RPMI8226 (cell line): ENCODE measurements at places on chromosomes 2 and 18.

- no peak for DNase-seq
Observed at GRCh38 chr2:144211826-144212225, 308.1 kb downstream of the ZEB2 start.

- no peak for DNase-seq
Observed at GRCh38 chr2:154447727-154448418, 250.6 kb upstream of the KCNJ3 start.

- DNase-seq: no peak
Observed at GRCh38 chr18:52130624-52131301, 209.2 kb upstream of the DCC start.

DNA sequence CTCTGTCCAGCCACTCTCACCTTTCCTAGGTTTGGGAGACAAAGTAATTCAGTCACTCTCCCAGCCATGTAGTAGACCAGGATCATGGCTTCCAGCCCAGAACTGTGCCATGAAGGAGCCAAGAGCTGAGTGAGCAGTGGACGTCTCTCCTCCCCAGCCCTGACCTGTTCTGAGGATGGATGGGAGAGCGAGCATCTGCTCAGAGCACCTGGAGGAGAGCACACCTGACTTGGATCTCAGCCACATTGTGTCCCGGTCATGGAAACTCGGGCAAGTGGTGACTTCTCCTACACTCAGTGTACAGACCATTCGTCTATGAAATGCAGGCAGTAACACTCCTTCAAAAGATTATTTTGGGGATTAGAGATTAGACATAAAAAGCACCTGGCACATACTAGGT, 299.7 kb downstream of the TNS1 start:
- no peak for DNase-seq
